NK-92 treated with Interleukin-12 subunit alpha and Interleukin-12 subunit beta, amount 100 ng/mL, for 24 hours (cell line): ENCODE measurements at places on chromosomes 6 and 20.

DNA sequence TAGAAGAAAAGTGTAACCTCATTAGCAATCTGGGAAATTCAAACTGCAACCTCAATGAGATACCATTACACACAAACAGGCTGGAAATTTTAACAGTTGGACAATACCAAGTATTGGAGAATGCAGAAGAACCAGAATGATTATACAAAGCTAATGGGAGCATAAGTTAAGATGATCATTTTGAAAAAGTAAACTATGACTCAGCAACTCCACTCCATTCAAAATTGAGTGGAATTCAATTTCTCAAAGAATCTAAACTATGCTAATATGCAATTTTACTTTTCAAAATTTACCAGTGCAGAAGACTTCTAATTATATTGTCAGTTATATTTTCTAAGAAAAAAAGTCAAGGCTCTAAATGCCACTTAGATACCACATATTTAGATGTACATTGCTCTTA, 17.2 kb downstream of the GPLD1 start:
- no peak for DNase-seq

DNA sequence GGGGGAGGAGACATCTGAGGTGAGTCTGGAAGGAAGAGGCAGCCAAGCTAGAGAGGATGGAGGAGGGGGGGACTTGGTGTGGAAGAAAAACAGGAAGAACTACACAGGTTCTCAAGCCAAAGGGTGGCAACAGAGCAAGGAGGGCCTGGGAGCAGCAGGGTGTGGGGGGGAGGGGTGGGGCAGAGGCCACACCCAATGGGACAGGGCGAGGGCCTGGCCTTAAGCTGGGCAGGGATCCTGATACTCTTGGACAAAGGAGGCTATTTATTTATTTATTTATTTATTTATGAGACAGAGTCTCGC, 359.0 kb downstream of the ZFAND3 start:
- no peak for DNase-seq

GRCh38 chr6:168834042-168834587, 393.1 kb downstream of the SMOC2 start:
- no peak for DNase-seq

DNA sequence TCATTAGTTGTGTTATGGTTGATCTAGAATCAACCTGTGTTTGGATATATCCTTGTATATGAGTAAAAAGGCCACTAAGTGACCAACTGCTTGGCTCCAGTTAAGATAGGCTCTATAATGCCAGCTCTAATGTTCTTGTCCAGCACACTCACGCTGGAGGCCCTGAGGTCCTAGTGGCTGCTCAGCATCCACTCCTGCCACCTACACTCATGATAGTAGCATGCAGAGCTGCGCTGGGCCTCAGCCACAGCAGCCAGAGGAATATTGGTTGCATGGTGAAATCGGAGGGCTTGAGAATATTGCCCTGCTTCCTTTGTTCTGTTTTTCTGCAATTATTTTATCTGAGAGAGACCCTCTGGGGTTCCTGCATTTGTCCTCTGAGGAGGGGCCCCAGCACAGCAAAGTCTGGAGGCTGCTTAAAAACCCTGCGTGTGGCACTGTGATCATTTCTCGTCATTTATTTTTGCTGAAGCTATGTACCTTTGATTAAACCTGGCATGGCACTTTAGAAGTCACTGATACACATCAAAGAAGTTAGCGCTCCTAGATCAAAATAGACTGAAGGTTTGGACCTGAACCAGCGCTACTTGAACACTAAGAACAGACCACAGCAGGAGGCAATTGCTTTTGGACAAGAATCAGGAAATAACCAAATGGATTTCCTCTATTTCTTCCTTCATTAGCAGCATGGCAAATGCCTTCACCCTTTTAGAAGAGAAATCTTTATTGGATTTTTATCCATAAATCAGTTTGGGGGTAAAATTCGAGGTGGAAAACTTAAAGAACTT, 398.4 kb upstream of the ID4 start:
- DNase-seq: no peak

GRCh38 chr6:5208057-5208456, 52.7 kb downstream of the LYRM4 start:
- no peak for DNase-seq

- no peak for DNase-seq
Measured at GRCh38 chr20:60268491-60268890, 310.3 kb downstream of the CDH26 start.

- no peak for DNase-seq
Measured at GRCh38 chr6:82066196-82066595, 181.3 kb downstream of the IBTK start.

- DNase-seq: no peak
Measured at GRCh38 chr20:3627476-3627875, 35.7 kb downstream of the GFRA4 start.

- no peak for DNase-seq
Measured at GRCh38 chr6:15574486-15574885, 88.3 kb downstream of the DTNBP1 start.

DNA sequence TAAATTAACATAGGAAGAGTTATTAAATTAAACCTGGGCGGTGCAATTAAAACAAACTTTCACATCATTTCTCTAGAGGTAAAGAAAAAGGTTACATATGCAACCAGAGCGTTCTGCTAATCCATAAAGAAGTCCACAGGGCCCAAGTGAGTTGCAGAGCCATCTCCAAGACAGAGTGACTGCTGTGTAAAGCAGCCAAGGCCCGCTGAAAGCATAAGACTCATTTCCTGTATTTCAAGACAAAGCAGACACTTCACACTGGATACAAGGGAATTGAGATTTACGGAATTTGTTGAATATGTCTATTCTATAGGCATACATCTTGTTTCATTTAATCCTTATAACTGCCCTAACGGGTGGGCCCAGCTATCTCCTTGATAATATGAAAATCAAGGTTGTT, 422.8 kb downstream of the CBLN4 start:
- no peak for DNase-seq

- DNase-seq: no peak
Measured at GRCh38 chr20:52295556-52295955, 104.0 kb upstream of the ZFP64 start.

GRCh38 chr20:50921803-50922501, 9.3 kb downstream of the ADNP start:
- DNase-seq: no peak

DNA sequence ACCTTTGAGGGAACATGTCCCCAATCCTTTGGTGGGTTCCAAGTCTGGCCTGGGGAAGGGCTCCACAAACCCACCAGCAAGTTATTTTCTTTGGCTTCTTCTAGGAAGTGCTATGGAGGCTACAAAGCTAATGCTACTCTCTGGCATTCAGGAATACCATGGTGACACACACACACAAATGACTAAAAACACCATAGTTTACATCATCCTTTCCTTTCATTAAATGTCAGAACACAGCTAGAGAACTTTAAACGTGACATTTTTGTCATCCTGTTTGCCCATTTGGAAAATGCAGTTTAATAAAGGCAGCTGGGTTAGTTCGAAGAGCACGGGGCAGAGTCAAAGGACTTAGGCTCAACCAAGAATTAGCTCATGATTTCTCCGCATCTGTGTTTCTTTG, 40.2 kb upstream of the PROKR2 start:
- DNase-seq: no peak

DNA sequence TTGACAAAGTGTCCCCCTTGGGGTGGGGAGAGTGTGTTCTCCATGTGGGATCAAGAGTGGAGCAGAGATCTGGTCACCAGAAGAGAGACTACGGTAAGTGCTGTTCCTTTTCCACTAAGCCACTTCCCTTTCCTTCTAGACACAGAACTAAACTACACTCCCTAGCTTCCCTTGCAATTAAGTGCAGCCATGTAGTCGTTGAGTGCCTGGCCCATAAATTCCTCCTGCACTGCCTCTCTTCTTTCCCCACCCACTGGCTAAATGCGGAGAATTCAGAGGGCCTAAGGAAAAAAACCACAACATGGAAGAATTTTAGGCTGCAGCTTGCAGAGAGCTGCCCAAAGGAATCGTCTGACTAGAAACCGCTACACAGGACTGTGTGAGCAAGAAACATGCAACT, 1.5 kb downstream of the WDR27 start:
- DNase-seq: no peak
